ENCODE measurements at places on chromosomes 7 and 10.

DNA sequence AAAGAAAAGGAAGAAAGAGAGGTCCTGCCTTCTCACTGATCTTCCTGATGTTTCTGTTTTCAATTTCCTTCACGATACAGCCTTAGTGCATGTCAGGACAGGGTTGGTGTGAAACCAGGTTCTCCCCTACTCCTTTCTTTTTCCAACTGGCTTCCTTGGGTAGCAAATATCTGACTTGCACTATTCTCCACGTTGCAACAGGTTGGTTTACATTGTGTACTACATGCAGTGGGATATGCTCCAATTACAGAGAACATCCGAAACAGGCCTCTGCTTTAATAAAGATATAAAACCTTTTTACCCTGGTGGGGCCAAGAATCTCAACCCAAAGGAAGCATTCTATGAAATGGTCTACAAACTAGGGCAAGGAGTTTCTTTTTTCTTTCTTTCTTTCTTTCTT lies 16.9 kb upstream of the CREB5 start:
- no peak for DNase-seq

DNA sequence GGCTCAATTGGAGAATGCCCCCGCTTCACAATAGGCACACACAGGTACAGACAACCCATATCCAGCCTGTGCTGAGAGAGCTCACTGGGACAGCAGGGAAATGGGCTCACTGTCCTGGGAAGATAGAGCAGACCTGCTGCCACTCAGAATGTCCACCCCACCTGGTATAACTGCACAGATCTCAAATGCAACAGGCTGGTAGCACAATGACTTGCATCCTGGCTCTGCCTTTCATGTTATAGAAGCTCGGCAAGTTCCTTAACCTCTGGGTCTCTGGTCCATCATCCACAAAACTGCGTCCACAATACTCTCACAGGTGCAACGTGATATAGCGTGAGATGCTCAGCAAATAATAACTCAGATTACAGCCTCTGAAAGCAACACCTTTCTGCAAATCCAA lies 295.4 kb downstream of the GRID1 start:
- DNase-seq: no peak

DNA sequence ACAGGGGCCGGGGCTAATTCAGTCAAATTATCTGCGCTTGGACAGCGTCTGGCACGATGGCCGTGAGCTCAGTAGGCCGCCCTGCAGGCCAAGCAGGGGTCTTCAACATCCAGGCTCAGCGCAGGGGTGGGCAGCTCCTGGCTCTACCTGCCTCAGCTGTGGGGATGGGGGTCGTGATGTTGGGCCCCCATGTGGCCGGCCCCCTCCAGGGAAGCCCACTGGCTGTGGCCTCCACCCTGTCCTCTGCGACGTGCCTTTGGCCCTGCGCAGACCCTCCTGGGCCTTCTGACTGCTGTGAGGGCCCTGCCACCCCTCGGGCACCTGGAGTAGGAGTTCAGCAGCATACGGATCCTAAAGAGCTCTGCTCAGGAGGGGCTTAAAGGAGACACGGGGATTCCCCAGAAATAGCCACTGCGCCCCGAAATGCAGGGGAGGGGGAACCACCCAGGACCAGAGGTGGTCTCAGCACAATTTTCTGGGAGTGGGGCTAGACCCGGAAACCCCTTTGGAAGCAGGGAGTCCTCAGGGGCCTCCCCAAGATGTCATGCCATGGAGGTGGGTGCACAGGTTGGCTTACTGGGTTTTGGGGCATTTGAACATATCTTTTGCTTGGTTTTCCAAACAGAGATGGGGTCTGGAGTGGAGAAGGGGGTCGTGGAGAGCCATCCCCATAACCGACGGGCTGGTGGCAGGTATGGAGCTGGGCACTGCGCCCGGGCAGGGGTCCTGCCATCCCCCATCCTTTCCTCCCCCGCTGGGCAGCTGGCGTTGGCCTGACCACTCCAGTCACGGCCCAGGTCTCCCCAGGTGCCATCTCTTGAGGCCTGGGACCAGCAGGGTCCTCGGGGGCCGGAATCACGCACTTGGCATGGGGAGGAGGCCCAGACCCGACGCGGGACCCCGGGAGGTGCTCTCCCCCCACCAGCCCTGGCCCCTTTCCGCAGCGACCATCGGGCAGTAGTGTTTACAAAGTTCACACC lies 4.0 kb upstream of the ADAP1 start:
- no peak for DNase-seq

- DNase-seq: no peak
Observed at GRCh38 chr7:45177801-45178200, 20.2 kb downstream of the RAMP3 start.

DNA sequence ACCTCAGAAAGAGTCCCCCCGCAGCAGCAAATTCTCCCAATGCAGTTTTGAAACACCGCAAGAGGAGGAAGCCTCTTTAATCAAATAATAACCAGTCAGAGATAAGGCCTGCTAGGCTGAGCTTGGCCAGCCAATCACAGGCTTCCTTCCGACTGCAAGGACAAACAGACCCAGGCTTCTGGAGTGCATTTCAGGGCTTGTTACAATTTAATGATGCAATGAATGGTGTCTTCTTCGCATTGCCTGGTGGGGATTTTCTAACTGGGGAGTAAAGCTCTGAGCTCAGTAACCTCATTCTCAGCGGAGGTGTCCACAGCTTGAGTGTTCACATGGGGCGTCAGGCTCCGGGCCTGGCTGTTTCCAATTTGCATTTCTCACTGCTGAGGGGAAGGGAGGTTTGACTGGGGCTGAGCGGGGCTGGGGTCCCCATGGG lies 31.8 kb upstream of the GPAM start:
- DNase-seq: no peak
